ENCODE measurements at places on chromosomes 3 and 15.

GRCh38 chr3:14147617-14148016, 22.8 kb downstream of the TMEM43 start:
- DNase-seq = no peak

- no peak for DNase-seq
These were observed 17.0 kb upstream of the PCSK6 start for GRCh38 chr15:101506491-101506890.

DNA sequence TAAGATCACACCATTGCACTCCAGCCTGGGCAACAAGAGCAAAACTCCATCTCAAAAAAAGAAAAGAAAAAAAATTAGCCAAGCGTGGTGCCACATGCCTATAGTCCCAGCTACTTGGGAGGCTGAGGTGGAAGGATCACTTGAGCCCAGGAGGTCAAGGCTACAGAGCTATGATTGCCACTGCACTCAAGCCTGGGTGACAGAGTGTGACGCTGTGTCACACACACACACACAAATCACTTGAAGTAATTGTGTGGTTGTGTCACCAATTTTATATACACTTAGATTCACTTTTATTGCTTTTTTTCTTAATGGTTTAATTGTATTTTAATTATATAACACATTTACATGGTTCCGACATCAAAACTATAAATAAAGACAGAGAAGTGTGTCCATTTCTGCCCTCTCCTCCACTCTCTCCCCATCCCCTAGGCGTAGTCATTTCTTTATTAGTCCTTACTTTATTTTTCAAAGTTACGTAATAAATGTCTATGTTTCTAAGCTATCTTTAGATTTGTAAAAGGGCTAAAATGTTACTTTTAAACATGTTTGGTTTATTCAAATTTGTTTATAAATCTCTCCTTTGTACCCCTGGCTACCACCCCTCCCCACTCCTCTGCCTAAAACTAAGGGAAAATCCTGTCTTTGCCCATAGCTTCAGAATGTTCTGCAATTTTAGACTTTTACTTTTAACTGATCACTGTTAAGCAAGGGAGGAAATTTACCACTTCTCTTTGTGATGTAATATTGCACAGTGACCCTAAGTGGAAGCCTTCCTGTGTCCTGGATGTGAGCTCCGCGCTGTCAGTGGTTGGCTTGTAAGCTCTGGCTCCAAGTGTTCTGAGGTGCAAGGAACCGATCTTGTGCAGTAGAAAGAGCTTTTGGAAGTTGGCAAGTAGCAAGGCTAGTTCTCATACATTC, 10.8 kb upstream of the VILL start:
- DNase-seq = no peak

DNA sequence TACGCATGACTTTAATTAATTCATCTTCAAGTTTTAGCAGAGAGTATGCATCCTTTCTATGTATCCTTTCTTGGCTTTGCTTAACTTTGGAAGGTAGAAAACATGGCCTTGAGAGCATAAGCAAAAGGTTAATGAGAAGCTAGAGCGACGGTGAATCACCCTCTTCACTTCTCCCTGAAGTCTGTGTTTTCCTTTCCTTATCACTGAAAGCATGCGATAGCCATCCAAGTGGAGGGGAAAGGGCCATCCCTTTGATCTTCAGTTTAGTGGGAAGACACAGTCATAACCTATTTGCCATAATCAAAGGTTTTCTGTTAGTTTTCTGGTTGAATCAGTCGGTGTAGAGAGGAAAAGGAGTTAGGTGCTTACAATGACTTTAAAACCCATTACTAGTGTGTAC, 354.0 kb upstream of the ROBO2 start:
- no peak for DNase-seq

DNA sequence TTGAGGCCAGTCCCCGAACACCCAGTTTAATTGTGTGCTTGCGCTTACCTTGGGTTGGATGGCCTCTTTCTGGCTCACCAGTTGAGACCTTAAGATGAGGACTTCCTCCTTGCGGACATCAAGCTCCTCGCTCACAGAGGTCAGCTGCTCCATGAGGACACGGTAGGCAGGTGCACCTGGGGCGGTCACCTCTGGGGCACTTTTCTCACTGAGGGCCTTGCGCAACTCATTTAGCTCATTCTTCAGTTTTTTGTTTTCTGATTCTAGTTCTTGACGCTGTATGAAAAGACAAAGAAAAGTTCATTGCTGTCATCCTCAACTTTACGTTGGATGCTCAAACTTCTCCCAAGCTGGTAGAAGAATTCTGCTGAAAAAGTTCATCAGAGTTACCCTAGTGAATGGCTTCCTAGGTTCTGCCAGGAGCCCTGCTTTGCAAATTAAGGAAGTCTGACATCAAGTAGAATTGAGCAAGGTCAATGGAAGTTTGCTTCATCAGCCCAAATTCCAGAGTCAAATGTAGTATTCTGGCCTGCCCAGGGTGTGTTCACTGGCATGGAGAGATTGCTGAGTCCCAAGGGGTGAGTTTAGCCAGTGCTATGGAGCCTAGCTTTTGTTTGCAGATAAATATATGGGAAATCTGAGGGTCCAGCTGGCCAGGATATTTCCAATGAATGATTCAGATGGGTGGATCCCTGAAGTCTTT, 55.8 kb upstream of the MYO5C start:
- DNase-seq = no peak

DNA sequence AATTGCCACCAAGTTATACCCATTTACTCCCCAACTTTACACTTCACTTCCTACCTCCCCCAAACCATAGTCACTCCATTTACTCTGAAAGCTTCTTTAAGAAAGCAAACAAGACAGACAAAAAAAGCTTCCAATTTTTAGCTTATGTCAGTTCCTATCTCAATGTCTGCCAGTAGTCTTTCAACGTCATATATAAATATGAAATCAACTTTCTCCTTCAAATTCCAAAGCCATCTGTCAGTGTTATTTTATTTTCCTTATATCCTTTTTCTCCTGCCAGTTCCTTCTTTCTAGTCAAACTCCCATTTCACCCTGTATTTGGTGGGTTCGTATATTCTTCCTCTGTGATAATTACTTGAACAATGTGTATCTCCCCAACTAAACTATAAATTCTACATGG, 85.8 kb upstream of the CMC1 start:
- DNase-seq = no peak

DNA sequence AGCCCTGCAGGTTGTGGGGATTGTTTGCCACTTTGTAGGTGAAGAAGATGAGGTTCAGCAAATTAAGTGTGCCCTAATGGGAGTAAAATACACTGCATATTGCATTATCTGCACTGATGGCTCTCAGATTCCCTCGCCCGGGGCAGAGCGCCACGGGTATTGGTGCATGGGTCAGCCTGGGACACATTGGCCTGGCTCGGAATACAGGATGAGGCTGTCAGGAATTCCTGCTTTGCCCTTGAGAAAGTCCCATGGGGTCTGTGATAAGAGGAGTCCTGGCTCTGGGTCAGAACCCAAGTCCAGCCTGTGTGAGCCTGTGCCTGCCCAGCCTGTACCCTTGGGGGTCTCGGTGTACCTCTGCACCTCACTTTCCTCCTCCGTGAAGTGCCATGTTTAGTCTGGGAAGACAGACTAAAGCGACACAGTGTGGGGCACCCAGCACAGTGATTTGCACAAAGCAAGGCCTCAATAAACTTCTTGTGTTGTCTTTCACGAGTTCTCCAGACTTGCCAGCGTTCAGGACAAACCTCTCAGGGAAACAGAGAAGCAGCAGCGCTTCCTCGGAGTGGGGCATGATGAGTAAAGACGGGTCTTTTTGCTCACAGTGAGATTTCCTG, 107.6 kb downstream of the LRRK1 start:
- DNase-seq = no peak

GRCh38 chr3:117873249-117873600, 1161.4 kb downstream of the IGSF11 start:
- DNase-seq = peak; percentile 22

- no peak for DNase-seq
These were observed 67.8 kb upstream of the ATP13A3 start for GRCh38 chr3:194554473-194555123.

GRCh38 chr3:38267662-38268061, 2.0 kb downstream of the SLC22A13 start:
- no peak for DNase-seq

- no peak for DNase-seq
These were observed 46.4 kb downstream of the SCN11A start for GRCh38 chr3:39005295-39005694.

DNA sequence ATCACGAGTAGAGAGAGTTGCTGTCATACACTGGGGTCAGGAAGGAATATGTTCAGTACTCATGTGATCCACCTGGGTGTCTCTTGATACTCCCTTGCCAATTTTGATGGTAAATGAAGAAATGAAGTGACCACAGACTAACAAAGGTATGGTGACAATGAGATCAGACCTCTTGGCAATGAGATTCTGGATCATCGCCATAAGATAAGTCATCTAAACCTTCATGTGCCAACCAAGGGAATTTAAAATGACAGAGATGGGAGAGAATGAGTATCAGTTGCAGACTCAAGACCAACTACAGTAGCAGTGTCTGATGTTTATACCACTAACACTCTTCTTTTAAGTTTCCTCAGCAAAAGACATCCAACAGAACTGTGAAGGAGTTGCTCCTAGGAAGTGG, 601.0 kb downstream of the MECOM start:
- no peak for DNase-seq

DNA sequence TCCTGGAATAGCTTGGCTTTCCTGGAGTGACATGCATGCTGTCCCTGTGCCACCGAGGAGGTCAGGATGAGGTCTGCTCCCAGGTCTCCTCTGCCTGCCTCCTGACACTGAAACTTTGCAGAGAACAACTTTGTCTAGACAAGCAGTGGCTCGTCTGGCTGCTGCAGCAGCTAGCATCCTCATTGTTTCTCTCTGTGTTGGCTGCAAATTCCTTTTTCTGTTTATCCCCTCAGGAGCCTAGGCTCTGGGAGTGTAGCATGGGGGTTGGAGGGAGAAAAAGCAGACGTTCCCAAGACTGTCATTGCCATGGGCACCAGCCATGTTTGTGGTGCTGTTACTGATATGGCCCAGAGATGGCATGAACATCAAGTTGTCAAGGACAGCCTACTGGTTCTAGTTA, 208.7 kb upstream of the LRIG1 start:
- DNase-seq = no peak

DNA sequence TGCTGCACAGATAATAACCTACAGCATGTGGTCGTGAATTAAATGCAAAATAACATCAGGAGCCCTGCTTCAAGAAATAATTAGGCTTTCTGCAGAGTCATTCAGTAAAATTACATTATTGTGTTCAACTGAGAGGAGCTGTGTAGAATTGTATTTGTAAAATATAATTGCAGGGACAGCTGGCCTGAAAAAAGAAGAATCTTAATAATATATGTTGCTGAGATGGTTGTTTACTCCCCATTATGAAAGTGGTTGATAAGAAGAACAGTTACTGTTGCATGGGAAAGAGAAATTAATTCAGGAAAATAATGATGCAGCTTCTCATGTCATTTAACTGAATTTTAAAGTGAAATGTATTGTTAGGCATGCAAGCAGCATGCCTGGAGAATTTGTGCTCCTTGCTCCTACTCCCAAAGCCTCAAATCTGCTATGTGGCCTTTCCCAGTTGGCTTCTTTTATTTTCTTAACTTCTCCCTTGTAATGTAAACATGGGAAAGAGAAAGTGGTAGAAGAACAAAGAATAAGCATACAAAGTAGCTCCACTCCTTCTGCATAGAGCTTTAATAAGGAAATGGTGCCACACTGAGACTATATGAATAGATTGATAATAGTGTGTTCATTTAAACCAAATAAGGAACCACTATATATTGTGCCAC, 100.1 kb downstream of the VGLL3 start:
- no peak for DNase-seq

- no peak for DNase-seq
These were observed 150.3 kb upstream of the SOX2 start for GRCh38 chr3:181561139-181562031.

DNA sequence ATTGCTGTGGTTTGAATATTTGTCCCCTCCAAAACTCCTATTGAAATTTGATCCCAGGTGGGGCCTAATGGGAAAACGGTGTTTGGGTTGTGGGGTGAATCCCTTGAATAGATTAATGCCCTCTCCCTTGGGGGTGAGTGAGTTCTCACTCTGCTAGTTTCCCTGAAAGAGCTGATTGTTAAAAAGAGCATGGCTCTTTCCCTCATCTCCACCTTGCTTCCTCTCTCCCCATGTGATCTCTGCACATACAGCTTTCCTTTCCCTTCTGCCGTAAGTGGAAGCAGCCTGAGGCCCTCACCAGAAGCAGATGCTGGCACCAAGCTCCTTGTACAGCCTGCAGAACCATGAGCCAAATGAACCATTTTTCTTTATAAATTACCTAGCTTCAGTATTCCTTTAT, 394.9 kb upstream of the WNT5A start:
- no peak for DNase-seq

DNA sequence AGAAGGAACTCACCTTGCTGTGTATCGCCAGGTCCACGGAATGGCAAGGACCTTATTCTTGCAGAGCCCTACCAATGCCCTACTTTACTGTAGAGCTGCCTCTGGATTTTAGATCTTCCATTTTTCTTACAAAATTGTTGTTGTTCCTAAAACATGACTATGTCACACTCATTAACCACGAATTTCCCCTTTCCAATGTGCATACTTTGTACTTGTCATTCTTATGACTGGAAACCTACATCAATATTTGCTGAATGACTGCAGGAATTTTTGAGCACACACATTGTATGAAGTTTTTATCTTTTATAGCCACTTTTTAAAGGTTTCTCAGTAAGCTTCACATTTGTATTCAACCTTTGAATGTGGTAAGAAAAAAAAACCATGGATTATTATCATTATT, 35.9 kb upstream of the CMSS1 start:
- DNase-seq = no peak

GRCh38 chr15:48557335-48557734, 88.2 kb downstream of the FBN1 start:
- DNase-seq = no peak

- DNase-seq = no peak
These were observed 52.4 kb downstream of the LHFPL4 start for GRCh38 chr3:9501226-9501625.

- DNase-seq = no peak
These were observed 122.8 kb downstream of the GMNC start for GRCh38 chr3:190739641-190740185.

DNA sequence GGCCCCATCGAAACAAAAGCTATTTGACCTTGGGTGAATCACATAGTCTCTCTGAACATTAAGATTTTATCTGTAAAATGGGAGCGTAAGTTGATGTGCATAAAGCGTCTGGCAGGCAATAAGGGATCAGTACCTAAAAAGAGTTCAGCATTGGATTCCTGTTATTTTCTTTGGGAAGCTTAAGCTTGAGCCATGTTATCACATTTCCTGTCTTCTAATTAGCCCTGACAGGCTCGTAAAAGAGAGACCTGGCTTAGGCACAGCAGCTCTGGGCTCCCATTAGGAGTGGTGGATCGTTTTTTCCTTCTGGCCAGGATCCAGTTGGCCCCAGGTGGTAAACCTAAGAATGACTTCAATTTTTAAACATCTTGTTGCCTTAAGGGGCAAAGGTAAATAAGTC, 26.0 kb upstream of the CA12 start:
- DNase-seq = no peak
